ENCODE measurements at places on chromosomes 11 and 22.
A peak's percentile ranks its signal among the peaks of the same experiment; 100 is the strongest.

DNA sequence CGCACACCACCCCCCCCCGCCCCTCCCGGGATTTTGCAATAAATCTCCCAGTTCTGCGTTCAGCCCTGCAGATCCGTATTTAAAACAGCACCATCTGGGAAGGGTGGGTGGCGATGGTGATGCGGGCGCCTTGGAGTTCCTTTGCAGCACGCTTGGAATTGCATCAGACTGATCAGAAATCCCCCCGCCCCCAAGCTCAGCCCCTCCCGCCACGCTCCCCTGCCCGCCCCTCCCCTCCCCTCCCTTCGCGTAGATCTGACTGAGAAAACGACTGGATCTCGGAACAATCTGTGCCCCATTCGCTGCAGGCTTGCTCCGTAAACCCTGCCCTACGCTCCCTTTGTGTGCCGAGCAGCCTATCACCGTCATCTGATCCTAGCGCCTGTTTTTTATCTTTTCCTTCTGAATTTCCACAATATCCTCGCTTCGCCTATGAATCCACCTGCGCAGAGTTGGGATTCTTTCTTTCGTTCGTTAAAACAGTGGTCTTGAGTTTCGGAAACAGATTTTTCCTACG lies 18.1 kb upstream of the BDNF start:
- peak; percentile 95 for DNase-seq

GRCh38 chr11:75563501-75563977 lies 1.5 kb downstream of the SERPINH1 start:
- no peak for DNase-seq

GRCh38 chr11:19242179-19242932 lies 1.6 kb upstream of the E2F8 start:
- no peak for DNase-seq

GRCh38 chr11:11635443-11635842 lies 13.6 kb upstream of the GALNT18 start:
- no peak for DNase-seq

DNA sequence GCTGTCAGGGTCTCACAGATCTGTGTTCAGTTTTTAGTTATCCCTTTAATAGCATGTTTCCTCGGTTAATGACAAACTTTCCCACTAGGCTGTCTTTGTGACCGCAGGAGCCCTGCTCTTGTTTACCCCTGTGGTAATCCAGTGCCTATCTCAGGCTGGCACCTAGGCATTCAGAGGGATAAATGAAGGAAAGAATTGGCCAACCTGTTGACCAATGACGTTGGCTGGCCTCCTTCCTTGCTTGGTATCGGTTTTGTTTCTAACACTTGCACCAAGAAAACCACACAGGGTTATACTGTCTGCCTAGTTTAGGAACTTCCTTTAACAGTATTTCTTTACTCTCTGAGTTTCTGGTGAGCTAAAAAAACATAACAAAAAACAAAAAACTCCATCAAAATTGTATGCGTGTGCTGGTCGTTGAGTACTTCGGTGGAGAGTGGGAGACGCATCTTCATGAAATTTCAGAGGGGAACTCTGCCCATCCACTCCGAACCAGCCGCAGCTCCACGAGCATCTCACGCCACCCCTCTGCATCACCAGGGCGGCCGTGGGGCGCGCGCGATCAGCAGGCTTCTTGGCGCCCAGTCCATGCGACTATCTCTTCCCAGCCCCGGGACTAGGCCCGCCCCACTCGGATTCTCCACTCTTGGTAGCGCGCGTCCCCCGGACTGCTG lies 563 bp upstream of the ENDOD1 start:
- no peak for DNase-seq

- no peak for DNase-seq
Observed at GRCh38 chr11:40204228-40204627, 1255.2 kb downstream of the LRRC4C start.

DNA sequence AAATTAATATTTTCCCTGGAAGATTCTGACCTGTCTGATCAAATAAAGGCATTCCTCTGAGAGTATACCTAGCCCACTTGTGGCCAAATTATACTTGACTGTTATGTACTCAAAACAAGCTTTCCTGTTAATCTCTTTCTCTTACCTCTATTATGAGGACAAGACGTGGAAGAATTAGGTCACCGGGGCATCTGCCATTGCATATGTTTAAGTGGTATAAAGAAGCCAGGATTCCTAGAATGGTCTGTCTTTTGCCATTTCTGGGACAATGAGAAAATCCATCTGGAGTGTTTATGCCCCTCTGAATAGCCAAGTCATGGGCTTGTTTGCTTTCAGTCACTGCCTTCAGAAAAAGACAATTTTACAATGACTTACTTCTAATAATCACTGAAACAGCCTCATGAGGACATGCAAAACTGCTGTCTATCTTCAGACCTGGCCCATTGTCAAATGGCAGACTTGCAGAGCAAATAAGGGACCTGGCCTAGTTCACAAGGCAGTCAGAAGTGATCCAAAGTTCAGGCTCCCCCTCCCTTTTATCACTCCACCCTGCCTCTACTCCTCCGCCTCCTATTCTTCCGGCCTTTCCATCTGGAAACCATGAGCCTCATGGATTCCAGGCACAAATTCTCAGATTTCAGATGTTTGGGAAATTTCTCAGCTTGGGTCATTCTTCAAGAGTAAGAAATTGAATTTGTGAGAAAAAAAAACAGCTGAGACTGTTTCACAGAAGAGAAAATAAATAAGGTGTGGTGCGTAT lies 128.1 kb upstream of the LDLRAD3 start:
- DNase-seq: peak; percentile 24

DNA sequence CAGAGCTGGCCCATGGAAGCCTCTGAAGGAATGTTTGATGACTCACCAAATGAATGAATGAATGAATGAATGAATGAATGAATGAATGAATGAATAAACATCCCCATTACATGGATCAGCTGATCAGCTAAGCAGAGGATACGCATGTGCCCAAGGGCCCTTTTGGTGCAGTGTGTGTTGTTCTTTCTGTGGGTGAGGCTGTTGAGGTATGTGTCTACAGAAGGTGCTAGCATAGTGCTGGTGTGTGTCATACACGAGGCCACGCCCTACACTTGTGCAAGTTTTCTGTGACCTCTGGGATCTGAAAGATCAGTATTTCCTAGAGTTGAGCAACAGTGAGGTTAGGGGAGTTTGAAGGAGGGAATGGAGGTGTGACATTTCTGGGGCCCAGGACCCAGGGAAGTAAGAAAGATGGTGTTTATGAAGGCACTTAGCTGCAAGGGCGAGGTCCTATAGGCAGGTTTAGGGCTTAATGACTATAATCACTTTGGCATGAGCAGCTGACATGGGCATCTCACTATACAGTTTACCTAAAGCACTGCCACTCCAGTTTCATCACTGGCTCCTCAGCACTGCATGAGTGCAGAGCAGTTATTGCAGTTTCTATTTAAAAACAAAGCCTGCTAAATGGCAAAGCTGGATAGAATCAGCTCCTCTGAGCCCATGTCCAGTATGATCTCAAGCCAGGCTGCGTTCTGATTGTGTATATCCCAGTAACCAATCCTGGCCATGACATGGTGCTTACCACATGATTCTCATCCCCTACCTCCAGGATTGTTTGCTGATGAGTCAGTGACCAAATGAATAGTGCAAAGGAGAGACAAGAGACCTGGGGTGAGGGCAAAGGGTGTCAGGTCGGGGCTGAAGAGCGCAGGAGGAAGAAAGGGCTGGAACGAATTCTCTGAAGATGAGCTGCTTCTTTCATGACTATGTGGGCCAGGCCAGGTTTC lies 36.4 kb upstream of the E2F8 start:
- no peak for DNase-seq

DNA sequence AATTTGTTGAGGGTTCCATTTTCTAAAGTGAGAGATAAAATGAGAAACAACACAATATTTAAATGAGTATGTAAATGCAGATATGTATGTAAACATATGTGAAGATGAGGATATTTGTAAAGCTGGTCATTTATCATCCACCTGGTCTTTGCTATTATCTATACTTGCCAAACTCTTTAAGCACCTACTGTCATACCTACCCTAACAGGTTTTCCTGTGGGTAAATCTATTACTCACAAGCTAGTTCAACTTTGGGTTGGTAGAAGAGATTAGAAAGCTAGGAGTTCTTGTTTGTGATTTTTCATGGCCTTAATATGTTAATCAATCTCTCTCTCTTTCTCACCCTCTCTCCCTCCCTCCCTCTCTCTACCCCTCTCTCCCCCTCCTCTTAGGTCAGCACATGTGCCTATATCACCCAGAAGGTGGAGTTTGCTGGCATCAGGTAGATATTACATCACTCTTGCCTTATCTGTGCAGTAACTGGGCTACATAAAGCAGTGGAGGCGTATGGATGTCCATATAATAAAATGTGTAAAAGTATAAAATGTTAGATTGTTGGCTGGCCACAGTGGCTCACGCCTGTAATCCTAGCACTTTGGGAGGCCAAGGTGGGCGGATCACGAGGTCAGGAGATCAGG lies 14.7 kb downstream of the DEPDC5 start:
- no peak for DNase-seq

DNA sequence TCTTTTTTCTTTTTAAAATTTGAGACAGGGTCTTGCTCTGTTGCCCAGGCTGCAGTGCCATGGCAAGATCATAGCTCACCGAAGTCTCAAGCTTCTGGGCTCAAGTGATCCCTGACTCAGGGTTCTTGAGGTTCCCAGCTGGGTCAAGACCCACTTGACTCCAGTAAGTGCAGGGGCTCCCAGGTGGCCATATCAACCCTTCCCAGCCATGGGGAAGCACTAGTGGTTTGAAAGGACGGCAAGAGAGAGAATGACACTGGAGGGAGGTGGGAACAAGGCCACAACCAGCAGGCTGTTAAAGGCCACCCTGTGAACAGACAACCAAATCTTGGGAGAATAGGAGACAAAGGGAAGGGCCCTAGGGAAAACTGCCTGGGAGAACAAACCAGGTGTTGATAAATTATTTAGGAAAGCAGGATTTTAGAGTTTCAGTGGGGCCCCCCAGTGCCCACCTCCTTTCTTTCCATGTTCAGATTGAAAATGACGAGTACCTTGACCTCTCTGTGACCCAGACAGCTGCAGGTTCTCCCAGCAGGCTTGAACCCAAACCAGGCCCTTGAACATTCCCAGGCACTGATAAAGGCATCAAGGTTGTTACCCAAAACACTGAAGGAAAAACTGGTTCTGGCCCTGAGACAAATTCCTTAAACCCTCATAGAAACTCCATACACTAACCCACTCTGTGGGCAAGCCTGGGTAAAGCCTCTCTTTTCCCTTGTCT lies 28.8 kb downstream of the KLHL22 start:
- DNase-seq: no peak

Data from IMR-90 (cell line).